ENCODE measurements at places on chromosomes 2 and 18. TPM values are rescaled to one million over a fixed set of nuclear protein-coding genes. Genes with fewer than 3 reads are reported as not detected.
A peak's percentile ranks its signal among the peaks of the same experiment; 100 is the strongest.

DLX1 gene
- not detected for polyA plus RNA-seq

PLGLB1 gene
- 17.9 TPM for polyA plus RNA-seq

- no peaks in the 10 kb centered on the region for H3K4me1 ChIP-seq
- H3K36me3 ChIP-seq = no peaks in the 10 kb centered on the region
- DNase-seq = no peak
- no peak overlapping the region for H3K4me3 ChIP-seq
Observed at GRCh38 chr2:54258166-54258565, 2.1 kb upstream of the TSPYL6 start.

CFAP221 gene
- 13.0 TPM for polyA plus RNA-seq

GRCh38 chr2:67260343-67261277 is 136.5 kb upstream of the ETAA1 start:
- peak; percentile 71 for DNase-seq
- H3K4me3 ChIP-seq = no peak overlapping the region

IL1F10 gene
- not detected for polyA plus RNA-seq

DNA sequence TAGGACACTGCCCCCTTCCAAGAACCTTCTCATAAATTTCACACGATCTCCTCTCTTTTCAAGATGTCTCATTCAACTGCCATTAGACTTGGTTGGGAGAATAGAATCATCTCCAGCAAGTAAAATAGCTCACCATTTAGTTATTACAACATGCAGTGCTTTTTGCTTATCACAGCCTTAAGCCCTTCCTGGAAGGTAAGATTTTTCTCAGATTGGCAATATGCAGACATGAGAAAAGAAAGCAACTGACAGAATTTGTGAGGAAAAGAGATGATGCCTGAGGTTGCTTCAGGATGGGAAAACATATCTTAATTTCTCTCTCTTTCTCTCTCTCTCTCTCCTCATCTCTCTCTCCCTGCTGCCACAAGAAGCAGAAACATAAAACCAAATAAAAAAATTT is 855.1 kb upstream of the ACVR2A start:
- no peaks in the 10 kb centered on the region for H3K27me3 ChIP-seq
- no peaks in the 10 kb centered on the region for H3K36me3 ChIP-seq
- no peak overlapping the region for H3K27ac ChIP-seq
- H3K4me1 ChIP-seq = no peaks in the 10 kb centered on the region
- H3K4me3 ChIP-seq = no peak overlapping the region

DNA sequence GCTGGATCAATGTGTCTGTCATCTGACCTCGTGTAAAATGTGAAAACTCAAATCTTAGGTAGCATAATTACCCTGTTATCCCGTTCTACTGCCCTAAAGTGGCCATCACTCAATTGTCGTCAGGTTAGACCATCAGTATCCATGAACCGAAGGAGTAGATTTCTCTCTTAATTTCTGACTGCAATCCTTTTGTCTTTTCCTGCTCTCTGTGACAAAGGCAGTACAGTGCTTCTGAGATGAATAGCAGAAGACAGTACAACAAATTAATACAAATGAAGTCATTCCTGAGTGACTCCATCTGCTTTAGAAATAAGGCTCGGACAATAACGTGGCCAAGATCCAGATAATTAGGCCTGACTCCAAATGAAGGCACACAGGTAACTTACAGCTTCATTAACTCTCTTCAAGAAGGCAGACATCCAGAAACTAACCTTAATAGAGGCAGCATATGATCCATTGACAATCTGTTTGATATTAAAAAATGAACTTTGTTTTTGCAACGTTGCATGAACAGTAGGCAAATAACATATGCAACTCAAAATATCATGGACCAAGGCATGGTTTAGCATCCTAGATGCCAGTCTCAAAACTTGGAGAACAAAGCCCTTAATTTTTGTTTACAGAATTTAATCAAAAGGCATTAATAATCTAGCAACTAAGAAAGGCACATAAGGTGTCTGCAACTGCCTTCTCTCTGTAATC is 96.7 kb upstream of the CDH20 start:
- H3K4me3 ChIP-seq = no peak overlapping the region
- H3K27ac ChIP-seq = no peak overlapping the region
- DNase-seq = no peak

PUM2 gene
- 129 TPM for polyA plus RNA-seq

DNA sequence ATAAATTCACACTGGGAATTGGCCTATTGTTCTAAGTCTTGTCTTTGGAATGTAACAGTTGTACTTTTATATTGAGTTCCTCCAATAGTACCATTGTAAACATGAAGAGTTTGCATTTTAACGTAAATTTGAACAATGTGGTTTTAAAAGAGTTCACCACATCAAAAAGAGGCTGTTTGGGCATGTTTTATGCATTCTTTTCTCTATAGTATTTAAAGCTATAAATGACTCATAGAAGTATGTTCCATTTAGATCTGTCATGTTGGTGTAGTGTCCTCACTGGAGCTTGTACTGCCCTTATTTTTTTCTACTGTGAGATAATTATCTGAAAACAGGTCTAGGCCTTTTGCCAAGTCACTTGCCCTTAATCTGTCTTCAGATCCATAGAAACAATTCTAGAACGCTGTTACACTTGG is 141.9 kb downstream of the RHBDD1 start:
- no peak overlapping the region for H3K4me3 ChIP-seq
- no peak for DNase-seq
- H3K27ac ChIP-seq = no peak overlapping the region
- H3K4me1 ChIP-seq = no peaks in the 10 kb centered on the region

DNA sequence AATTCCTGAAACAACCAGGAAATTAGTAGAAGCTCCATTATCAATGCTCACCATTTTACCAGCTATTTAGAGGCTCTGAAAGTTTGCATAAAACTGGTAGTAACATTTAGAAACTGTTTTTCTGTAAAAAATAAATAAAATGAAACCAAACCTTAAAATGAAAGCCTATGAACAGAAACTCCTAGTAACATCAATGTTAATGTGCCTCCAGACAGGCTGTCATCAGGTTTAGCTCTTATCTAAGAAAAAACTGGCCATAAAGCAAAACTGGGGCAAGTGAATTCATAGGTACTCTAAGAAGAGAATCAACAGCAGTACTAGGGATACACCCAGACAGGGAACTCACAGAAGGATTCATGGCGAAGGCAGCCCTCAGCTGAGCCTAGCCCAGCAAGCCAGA is 8.0 kb downstream of the E2F6 start:
- H3K4me1 ChIP-seq = peaks cover 46% of the 10 kb centered on the region
- H3K27me3 ChIP-seq = no peaks in the 10 kb centered on the region
- no peaks in the 10 kb centered on the region for H3K36me3 ChIP-seq
- no peak overlapping the region for H3K27ac ChIP-seq
- H3K4me3 ChIP-seq = no peak overlapping the region

DNA sequence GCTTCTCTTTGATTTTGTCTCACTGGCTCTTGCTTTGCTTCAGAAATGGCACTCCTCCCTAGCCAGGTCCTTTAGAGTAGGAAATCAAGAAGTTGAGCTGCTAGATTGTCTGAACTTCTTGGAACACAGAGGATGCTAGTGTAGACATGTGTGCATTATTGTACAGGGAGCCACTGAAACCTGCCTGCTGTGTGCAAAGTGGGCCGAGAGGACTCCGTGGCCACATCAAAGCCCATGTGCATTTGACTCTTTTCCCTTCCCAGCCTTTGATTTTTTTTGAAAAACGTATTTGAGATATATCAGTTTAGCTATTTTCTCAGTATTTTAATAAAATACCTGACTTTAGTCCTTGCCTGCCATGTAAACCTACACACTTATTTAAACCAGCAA is 83.1 kb downstream of the TMEM247 start:
- H3K36me3 ChIP-seq = peaks cover 28% of the 10 kb centered on the region
- no peak overlapping the region for H3K27ac ChIP-seq
- H3K4me3 ChIP-seq = no peak overlapping the region
- H3K27me3 ChIP-seq = no peaks in the 10 kb centered on the region
- DNase-seq = no peak

DNA sequence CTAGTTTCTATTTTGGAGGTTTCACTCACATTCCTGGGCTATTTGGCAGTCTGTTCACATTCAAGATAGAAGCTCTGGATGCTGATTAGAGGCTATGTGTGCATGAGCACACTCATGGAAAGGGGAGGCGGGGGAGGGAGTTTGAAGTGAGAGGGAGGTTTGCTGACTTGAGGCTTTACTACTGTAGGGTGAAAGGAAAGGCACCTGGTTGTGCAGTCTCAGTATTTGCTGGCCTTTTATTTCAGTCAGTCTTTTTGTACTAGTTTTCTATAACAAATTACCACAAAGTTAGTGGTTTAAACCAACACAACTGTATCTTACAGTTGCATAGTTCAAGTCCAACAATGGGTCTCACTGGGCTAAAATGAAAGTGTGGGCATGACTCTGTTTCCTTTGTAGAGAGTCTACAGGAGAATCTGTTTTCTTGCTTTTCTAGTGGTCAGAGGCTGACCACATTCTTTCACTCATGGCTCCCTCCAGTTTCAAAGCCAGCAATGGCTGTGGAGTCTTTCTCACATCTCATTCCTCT is 47.7 kb upstream of the NR4A2 start:
- no peaks in the 10 kb centered on the region for H3K36me3 ChIP-seq
- H3K27me3 ChIP-seq = no peaks in the 10 kb centered on the region
- H3K27ac ChIP-seq = no peak overlapping the region
- H3K4me1 ChIP-seq = no peaks in the 10 kb centered on the region
- no peak for DNase-seq
- H3K4me3 ChIP-seq = no peak overlapping the region

GRCh38 chr2:58870704-58871103 is 629.6 kb upstream of the FANCL start:
- no peaks in the 10 kb centered on the region for H3K4me1 ChIP-seq
- no peaks in the 10 kb centered on the region for H3K27me3 ChIP-seq
- no peak for DNase-seq
- no peaks in the 10 kb centered on the region for H3K36me3 ChIP-seq
- H3K27ac ChIP-seq = no peak overlapping the region

- peak overlapping the region; percentile 98 for H3K27ac ChIP-seq
- H3K4me3 ChIP-seq = peak overlapping the region; percentile 75
- H3K36me3 ChIP-seq = no peaks in the 10 kb centered on the region
- DNase-seq = peak; percentile 55
Observed at GRCh38 chr2:218290316-218291261, 1.7 kb downstream of the TMBIM1 start.

- no peaks in the 10 kb centered on the region for H3K36me3 ChIP-seq
- no peak overlapping the region for H3K4me3 ChIP-seq
- DNase-seq = no peak
- no peaks in the 10 kb centered on the region for H3K4me1 ChIP-seq
- no peak overlapping the region for H3K27ac ChIP-seq
- H3K27me3 ChIP-seq = no peaks in the 10 kb centered on the region
Observed at GRCh38 chr2:167703441-167703840, 544.0 kb downstream of the STK39 start.

GRCh38 chr18:13163167-13163927 is 55.2 kb upstream of the LDLRAD4 start:
- DNase-seq = no peak
- no peaks in the 10 kb centered on the region for H3K36me3 ChIP-seq
- H3K27ac ChIP-seq = no peak overlapping the region
- no peak overlapping the region for H3K4me3 ChIP-seq
- no peaks in the 10 kb centered on the region for H3K27me3 ChIP-seq
- H3K4me1 ChIP-seq = no peaks in the 10 kb centered on the region

DNA sequence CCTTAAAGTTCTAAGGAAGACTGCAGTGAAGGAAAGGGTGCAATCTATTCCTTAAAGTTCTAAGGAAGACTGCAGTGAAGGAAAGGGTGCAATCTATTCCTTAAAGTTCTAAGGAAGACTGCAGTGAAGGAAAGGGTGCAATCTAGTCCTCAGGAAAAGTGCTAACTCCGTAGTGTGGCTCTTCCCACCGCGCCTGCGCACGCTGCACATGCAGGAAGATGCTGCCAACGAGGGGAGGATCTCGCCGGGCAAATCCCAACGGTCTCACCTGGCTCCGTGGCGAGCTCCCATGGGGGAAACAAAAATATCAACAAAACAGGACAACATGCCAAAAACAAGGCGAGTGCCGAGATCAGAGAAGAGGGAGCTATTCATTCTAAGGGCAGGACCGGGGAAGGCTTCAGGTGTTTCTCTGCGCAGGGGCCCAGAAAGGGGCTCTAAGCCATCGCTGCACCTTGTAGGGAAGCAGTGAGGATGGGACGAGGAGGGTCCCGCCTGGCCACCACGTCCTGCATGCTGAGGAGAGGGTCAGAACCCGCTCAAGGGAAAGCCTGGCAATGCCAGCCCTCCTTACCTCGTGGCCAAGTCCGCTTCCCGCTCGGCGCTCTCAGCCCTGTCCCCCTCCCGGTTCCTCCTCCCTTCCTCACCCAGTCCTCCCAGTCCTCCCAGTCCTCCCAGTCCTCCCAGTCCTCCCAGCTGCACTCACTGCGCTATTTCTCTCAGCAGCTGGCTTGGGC is 24.5 kb downstream of the TIMM21 start:
- no peaks in the 10 kb centered on the region for H3K4me1 ChIP-seq
- no peak overlapping the region for H3K4me3 ChIP-seq
- peaks cover 21% of the 10 kb centered on the region for H3K27me3 ChIP-seq

REG1A gene
- polyA plus RNA-seq = not detected

DNA sequence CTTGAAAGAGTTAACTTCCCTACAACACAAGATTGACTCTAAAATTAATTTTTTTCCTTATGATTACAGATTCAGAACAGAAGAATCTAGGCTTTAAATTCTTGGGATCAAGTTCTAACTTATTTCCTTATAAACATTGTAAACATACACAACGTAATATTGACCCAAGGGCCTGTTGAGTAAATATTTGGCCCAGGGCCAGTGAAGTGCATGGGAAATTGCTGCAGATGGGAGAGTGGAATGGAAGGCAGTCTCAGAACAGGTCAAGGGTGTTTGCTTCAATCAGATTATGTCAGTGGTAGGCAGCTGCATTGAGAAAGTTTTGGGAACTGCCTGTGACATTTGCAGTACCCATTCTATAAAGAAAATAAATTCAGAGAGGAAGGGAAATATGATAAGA is 137.6 kb downstream of the MYO1B start:
- no peaks in the 10 kb centered on the region for H3K36me3 ChIP-seq
- peaks cover 5% of the 10 kb centered on the region for H3K4me1 ChIP-seq
- no peak overlapping the region for H3K4me3 ChIP-seq
- no peak for DNase-seq
- H3K27me3 ChIP-seq = no peaks in the 10 kb centered on the region

FAM124B gene
- 18.6 TPM for polyA plus RNA-seq

THAP4 gene
- polyA plus RNA-seq = 42.6 TPM
